ENCODE measurements at places on chromosomes 5 and 9. TPM values are rescaled to one million over a fixed set of nuclear protein-coding genes. Genes with fewer than 3 reads are reported as not detected.

GRCh38 chr9:127323393-127323792 is 58.8 kb downstream of the GARNL3 start:
- no peak for DNase-seq

SPAG8 gene
- 0.53 TPM for total RNA-seq

GRCh38 chr9:130237076-130237475 is 28.5 kb upstream of the HMCN2 start:
- no peak for DNase-seq

GRCh38 chr5:135178476-135179155 is 144.6 kb upstream of the PITX1 start:
- no peak for DNase-seq

GRCh38 chr5:122439645-122440044 is 127.6 kb downstream of the SNCAIP start:
- DNase-seq: no peak
